Stimulated activated naive CD4-positive, alpha-beta T cell treated with Interleukin-2 at 50 U/mL for 16 hours (primary cell): ENCODE measurements at places on chromosomes 3 and 15.

GRCh38 chr3:185754920-185755319 lies 69.9 kb downstream of the IGF2BP2 start:
- no peak for DNase-seq

GRCh38 chr15:44216958-44217357 lies 21.9 kb upstream of the FRMD5 start:
- no peak for DNase-seq

- DNase-seq = no peak
Observed at GRCh38 chr15:26877831-26878230, 11.0 kb downstream of the GABRA5 start.

- DNase-seq = no peak
Observed at GRCh38 chr3:183766107-183766506, 59.3 kb downstream of the MAP6D1 start.

DNA sequence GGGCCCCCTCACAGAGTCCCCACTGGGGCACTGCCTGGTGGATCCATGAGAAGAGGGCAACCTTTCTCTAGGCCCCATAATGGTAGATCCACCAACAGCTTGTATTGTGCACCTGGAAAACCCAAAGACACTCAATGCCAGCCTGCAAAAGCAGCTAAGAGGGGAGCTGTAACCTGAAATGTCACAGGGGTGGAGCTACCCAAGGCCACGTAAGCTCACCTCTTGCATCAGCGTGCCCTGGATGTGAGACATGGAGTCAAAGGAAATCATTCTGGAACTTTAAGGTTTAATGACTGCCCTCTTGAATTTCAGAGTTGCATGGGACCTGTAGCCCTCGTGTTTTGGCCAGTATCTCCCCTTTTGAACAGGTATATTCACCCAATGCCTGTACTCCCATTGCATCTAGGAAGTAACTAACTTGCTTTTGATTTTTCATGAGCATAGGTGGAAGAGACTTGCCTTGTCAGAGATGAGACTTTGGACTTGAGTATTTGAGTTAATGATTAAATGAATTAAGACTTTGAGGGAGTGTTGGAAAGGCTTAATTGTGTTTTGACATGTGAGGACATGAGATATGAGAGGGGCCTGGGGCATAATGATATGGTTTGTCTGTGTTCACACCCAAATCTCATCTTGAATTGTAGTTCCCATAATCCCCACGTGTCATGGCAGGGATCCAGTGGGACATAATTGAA lies 900.9 kb upstream of the ROBO1 start:
- DNase-seq = no peak

GRCh38 chr3:141629976-141630375 lies 108.1 kb upstream of the RNF7 start:
- DNase-seq = no peak

DNA sequence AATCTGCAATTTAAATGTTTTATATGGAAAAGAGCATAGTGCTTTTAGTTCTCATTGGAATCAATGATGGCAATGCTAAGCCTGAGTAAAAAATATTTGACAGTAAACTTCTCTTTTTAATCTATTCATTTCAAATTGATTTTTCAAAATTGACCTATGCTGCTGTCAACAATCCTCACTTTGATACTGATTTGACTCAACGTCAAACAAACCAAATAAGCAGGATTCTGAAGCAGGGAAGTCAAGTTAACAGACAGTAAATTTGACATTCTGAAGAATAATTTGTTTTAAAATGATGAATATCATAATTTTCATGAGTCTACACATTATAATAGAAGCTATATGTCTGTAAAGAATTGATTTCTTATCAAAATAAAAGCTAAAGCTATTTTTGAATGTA lies 1053.1 kb downstream of the DIPK2A start:
- no peak for DNase-seq

DNA sequence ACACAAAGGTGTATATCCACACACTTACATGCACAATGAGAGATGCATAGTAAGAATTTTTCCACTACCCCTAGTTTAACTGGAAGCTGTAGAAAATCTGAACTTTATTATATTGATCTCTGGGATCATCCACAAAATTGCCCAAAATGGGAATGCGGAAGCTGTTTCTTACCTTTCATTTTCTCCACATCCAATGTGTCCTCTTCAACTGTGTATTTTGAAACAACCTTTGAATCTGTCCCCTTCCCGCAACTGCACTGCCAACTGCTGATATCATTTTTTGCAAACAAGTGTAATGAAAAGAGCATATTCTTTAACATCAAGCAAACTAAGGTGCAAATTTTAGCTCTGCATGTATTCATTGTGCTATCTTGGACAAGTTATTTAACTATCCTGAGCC lies 427.6 kb upstream of the TPRG1 start:
- no peak for DNase-seq

- no peak for DNase-seq
Observed at GRCh38 chr3:87158823-87159222, 68.3 kb upstream of the CHMP2B start.

- no peak for DNase-seq
Observed at GRCh38 chr3:157311633-157312375, 124.8 kb upstream of the PTX3 start.

GRCh38 chr15:68410466-68411342 lies 21.3 kb downstream of the ITGA11 start:
- DNase-seq = no peak

DNA sequence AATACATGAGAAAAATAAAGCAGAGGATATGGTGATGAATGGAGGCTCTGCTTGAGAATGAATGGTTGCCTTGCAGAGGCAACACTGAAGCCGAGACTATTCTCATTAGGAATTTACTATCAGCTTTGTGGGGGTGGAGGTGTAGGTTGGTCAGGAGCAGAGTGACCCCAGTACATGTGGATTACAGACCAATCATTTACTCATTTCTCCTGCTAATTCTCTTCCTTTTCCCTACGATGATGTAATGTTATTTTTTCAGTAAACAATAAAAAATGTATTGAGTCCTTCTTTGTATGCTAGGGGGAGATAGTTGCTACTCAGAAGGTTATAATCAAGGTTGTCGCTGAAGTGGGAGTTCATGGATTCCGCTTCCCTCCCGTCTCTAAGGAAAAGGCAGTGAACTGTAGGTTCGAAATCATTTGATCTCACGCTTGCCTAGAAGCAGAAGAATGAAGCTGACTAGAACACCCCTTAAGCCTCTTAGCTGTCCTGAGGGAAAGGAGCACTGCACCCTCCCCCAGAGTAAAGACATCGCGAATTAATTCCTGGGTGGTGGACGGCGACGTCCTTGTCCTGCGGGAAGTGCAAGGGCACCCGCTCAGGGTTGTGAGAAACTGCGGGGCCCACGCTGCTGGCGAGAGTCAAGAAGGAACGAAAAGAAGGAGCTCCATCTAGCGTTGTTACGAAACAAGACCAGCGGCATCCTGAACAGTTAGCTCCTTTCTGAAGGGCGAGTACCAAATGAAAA lies 213.2 kb upstream of the PFN2 start:
- DNase-seq = peak; percentile 15

DNA sequence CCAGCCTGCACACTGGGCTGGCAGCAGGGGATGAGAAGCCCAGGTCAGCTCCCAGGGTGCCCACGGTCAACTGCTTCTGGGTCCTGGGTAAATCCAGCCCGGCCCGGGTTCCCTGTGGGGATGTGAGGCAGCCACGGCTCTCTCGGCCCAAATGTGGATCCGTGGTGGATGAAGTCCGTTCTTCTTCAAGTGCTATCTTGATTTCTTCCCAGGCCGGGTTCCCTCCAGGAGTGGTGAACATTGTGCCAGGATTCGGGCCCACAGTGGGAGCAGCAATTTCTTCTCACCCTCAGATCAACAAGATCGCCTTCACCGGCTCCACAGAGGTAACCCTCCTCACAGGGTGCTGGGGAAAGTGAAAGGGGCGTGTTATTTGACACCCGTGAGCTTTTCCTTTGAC lies 16.1 kb downstream of the ALDH1A3 start:
- DNase-seq = no peak

- no peak for DNase-seq
Observed at GRCh38 chr15:31130576-31131237, 29.2 kb upstream of the TRPM1 start.

GRCh38 chr3:101809178-101810021 lies 30.4 kb downstream of the NXPE3 start:
- DNase-seq = peak; percentile 5

DNA sequence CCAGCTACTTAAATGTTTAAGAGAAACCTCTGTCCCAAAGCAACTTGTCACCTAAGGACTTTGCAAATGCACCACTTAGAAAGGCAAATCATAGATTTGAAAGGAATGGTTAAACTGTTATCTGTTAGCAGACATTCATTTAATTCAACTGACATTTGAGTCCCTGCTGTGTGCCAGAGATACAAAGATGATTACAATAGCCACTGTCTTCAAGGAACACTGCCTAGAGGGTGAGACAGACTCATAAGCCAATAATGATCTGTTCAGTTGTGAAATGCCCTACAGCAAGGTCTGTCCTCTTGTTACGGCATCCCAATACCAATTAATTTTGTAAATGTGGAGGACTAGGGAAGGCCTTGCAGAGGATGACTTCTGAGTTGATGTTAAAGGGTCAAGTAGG lies 113.1 kb downstream of the ATG7 start:
- no peak for DNase-seq

DNA sequence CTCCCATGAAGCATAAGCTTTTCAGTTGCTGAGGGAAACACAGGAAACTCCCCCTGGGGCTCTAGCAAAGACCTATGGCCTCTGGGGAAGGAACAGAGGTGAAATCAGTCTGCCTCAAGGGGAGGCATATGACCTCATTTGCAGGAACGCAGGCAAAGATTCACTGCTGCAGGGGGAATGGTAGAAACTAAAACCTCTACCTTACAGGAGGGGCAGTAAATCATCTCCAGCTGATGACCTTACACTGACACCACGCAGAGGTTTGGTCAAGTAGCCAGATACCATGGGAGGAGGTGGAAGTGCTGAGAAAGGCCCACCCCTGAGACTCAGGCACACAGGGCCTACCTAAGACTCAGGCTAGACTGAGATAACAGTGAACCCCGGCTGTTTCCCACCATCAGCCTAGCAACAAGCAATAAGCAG lies 81.1 kb downstream of the RAD18 start:
- DNase-seq = no peak

- no peak for DNase-seq
Observed at GRCh38 chr3:12944413-12944812, 103.0 kb upstream of the RPL32 start.

DNA sequence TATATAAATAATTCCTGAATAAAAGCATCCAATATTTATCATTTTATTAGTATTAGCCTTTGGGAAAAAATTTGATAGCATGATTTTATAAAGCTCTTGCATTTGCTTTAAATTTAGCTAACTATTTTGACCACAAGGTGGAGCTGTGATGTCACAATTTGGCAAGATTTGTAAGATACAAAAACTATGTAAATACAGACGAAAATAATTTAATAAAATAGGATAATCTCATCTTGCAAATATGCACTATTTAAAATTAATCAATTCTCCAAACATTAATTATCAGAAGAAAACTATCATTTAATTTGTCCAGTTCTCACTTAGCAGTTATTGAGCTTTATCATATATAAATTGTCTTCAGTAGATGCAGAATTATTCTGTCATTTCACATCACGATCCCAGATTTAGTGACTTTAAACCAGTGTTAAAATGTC lies 95.4 kb downstream of the PLOD2 start:
- DNase-seq = no peak

DNA sequence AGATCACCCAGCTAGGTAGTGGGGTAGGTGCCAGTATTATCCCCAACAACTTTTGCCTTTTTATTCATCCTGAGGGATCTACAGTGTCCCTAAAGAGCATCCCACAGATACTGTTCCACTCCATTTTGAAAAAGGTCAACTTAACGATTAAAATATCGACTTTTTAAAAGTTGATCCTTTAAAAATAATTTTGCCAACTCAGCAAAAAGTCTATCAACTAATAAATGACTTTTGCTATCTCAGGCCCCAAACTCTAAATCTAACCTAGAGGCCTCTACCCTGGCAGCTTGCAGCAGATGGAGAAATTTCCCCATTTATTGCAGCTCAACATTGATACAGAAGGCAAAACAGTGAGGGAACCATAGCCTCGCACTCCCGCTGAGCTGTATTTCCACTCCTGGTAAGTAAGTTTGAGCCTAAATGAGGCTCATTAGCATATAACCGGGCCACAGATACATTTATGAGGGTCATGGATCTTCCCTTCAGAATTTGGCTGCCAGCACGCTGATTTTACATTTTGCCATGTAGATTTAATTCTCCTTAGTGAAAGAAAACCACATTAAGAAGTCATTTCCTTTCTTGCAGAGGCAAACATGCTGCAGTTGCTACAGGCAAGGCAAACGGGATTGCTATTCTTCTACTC lies 704.1 kb upstream of the CFAP20DC start:
- DNase-seq = no peak

DNA sequence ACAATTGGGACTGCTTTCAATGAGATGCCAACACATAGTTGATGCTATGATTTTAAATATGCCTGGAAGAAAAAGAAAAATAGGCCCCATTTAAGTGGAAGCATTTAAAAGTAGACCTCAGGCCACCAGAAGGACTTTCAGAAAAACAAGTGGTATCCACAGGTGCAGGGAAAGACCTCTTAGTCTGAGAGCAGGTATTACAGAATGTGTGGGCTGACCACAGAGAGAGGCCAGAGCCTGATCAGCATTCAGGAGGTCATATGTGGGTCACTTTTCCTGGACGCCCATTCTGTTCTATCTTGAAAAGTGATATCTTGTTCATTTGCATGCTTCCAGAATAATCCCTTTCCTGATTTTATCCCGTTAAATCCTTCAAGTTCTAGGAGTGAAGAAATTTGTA lies 95.5 kb downstream of the GABRG3 start:
- DNase-seq = no peak

- no peak for DNase-seq
Observed at GRCh38 chr3:127770671-127771355, 51.5 kb downstream of the MGLL start.

GRCh38 chr3:46729038-46729437 lies 11.4 kb upstream of the PRSS50 start:
- DNase-seq = no peak

DNA sequence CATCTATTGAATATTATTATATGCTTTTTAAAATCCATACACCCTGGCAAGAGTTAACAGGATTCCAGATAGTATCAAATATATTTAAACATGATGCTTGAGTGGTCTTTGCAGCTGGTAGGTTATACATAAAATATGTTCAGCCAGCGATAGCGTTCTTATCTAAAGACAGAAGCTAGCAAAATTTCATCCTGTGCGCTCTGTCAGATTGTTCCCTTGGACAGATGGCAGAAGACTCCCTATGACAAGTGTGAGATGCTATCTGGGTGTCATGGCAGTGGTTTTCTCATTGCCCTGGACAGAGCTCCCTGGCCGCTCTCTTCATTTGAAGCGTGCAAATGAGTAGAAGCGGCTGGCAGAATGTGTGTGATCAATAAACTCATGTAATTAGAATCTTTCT lies 175.2 kb upstream of the SOX14 start:
- DNase-seq = no peak

DNA sequence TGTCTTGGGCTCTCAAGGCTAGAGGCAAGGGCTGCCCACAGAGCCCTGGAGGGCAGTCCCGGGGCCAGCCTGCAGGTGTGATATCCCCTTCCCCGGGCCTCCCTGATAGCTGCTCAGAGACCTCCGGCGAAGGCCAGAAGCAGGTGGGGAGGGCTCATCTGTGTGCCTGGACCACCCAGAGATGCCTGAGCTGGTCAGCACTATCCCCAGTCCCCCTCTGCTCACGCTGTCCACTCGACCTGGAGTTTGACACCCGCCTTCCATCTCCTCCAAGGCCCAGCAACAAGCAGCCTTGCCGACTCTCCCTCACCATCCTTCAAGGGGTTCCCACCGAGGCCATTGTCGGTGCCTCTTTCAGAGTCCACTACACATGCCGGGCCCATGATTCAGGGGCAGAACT lies 39.4 kb downstream of the DNAH1 start:
- DNase-seq = no peak
